Mucosa of descending colon (tissue), 3 donors: ENCODE measurements at places on chromosomes 7 and 10. TPM values are rescaled to one million over a fixed set of nuclear protein-coding genes. Genes with fewer than 3 reads are reported as not detected.

CYP3A7 gene
- total RNA-seq: 0.82 TPM

- DNase-seq: no peak
Observed at GRCh38 chr7:82631998-82632397, 188.4 kb upstream of the CACNA2D1 start.

C10orf105 gene
- total RNA-seq: not detected

DNA sequence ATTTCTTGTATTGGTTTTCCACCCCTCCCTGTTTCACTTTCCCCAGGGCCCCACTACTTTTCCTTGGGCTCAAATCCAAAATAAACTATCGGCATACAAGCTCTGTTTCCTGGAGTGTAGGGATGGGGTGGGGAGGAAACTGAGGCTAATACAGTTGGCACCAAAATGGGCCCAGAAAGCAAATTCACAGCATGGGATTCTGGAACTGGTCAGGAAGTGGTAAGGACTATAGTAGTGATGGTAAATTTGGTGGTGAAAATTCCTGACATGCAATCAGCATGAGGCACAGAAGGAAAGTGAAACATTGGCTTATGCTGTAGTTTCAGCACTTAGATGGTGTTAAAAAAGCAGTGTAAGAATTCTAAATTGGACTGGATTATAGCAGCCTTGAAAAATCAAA, 8.7 kb upstream of the SAMD9L start:
- DNase-seq: no peak

NKX2-3 gene
- 11.0 TPM for total RNA-seq

GRCh38 chr7:156475179-156475578, 165.4 kb upstream of the RNF32 start:
- DNase-seq: no peak

- DNase-seq: no peak
Observed at GRCh38 chr7:101832205-101832631, 14.8 kb downstream of the CUX1 start.

DNA sequence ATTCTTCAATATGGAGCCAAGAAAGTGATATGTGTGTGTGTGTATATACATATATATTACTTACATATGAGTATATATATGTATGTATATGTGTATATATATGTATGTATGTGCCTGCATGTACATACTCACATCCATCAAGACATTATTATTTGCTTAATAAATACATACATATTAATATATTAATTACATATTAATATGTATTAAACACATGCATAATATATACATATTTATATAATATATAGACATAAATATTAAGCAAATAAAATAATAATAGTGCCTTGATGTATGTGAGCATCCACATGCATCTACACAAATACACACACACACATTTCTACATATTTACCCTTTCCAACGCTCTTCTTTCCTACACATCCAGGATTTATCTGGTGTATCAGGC, 88.7 kb upstream of the KCNMA1 start:
- no peak for DNase-seq

GRCh38 chr10:88437411-88437810, 145.7 kb downstream of the RNLS start:
- no peak for DNase-seq

GRCh38 chr10:2280713-2281300, 543.5 kb upstream of the ADARB2 start:
- no peak for DNase-seq

ZCWPW1 gene
- total RNA-seq: 2.3 TPM

DNA sequence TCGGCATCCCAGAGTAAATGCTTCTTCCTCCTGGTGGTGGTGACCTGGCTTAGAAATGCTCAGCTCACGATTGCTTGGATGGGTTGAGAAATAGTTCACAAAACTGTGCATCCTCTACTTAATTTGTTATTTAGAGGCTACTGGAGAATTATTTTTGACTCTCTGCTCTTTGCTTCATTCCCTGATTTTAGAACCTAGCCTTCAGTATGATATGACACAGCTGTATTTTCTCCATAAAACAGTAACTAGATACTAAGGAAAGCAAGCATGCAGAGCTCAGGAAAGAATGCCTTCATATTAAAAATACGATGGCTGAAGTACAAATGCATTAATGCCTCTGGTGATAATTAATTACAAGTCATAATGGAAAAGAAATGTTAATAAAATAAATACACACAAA, 602.0 kb upstream of the COBL start:
- DNase-seq: no peak

CDHR3 gene
- 18.4 TPM for total RNA-seq

DNA sequence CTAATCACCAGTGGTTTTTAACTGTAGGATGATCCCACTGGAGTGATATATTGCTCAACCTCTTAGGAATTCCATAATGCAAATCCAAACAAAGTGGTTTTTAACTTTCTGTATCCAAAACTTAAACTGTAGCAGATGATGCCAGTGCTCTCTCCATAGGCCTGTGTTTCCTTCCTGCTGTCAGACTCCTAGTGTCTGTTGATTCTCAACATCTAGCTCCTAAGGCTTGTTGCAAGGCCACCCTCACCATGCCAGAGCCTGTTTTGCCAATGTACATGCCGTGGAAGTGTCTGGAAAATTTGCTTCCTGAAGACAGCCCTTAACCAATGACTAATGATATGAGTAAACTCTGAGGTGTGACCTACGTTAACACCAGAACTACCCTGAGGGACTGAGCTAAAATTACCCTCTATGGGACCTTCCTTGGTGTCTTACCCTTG, 39.3 kb downstream of the C1GALT1 start:
- DNase-seq: no peak

GRCh38 chr10:94213001-94213530, 149.7 kb downstream of the NOC3L start:
- DNase-seq: no peak

TRIM50 gene
- not detected for total RNA-seq

GRCh38 chr10:121796342-121796741, 131.5 kb downstream of the ATE1 start:
- DNase-seq: no peak

DNA sequence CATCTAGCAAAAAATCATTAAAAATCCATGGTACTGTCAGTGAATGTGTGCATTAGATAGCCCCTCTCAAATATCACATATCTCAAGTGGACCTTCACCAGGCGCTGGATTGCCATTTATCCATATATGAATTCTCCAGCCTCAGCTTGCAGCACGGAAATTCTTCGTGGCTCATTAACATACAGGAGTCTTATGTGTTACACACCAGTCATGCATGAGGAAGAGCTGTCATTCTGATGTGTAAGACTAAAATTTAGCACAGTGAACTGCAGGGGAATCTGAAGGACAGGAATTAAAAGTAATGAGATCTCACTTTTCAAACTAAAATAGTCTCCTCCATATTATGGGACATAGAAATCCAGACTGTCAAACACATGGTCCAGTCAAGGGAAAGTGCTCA, 542.4 kb upstream of the DPP6 start:
- DNase-seq: no peak

DNA sequence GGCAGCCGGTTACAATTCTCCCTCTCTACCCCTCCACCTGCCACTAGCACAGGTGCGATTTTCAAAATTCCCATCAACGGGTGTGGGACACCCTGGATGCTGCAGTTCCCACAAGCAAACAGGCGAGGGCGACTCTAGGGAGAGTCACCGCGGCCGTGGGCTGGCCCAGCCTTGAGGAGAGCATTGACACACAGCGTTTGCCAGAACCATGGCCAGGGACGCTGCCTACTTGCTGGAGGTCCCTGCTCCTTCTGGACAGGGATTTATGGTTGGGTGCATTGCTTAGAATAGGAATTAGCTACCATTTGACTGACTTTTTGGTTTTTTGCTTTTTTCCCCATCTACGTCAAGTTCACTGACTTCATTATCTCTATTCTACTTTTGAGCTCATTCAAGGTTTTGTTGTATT, 19.0 kb upstream of the CLDN4 start:
- DNase-seq: peak; percentile 91

- DNase-seq: no peak
Observed at GRCh38 chr7:33278095-33278494, 148.7 kb downstream of the BBS9 start.

DNA sequence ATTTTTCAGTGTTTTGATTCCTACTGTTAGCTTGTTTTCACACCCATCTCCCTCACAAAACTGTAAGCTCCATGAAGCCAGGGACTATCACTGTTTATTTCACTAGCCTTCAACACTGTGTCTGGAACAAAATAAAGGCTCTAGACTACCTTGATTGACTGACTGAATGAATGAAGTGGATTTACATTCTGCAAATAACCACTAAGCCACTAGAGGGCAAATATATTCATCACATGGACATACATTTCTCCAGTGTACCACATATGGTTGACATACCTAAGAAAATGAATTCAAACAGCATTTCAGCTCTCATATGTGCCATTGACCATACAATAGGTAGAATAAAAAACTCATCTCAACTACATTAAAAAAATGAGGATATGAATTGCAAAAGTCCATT, 185.9 kb downstream of the RAB11FIP2 start:
- DNase-seq: no peak

DNA sequence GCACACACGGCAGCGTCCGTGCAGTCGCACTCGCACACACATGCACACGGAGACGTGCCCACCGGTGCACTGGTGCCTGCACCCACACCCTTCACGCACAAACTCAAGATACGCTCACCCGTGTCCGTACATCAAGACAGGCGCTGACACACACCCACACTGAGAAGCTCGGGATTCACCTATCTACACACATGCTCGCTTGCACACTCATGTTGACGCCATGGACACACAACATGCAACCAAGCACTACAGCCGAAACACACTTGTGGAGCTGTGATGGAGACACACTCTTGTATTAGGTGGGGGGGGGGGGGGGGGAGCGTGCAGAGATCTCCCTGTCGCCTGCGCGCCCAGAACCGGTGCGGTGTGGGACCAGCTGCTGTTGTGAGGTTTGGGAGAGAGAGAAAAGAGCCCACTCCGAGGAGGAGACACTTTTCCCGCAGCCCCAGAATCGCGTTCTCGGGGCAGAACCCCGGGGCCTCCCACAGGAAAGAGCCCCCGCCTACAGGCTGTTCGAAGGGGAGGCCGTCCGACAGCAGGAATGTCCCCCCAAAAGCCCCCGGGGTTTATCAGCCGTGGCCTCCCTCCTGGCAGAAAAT, 605 bp upstream of the NFKB2 start:
- DNase-seq: no peak

YAE1 gene
- 23.3 TPM for total RNA-seq

KCP gene
- total RNA-seq: 1.4 TPM

AKR1C2 gene
- 19.5 TPM for total RNA-seq

GRCh38 chr10:99233689-99234037, 2.0 kb downstream of the HPSE2 start:
- DNase-seq: no peak

- DNase-seq: no peak
Observed at GRCh38 chr10:60031664-60032063, 125.3 kb upstream of the CCDC6 start.

NKX1-2 gene
- total RNA-seq: not detected

- DNase-seq: no peak
Observed at GRCh38 chr7:19403691-19404090, 258.5 kb upstream of the FERD3L start.

- no peak for DNase-seq
Observed at GRCh38 chr7:143252006-143252405, 11.2 kb upstream of the GSTK1 start.

GRCh38 chr10:14748441-14748840, 26.3 kb downstream of the FAM107B start:
- peak; percentile 17 for DNase-seq

DNA sequence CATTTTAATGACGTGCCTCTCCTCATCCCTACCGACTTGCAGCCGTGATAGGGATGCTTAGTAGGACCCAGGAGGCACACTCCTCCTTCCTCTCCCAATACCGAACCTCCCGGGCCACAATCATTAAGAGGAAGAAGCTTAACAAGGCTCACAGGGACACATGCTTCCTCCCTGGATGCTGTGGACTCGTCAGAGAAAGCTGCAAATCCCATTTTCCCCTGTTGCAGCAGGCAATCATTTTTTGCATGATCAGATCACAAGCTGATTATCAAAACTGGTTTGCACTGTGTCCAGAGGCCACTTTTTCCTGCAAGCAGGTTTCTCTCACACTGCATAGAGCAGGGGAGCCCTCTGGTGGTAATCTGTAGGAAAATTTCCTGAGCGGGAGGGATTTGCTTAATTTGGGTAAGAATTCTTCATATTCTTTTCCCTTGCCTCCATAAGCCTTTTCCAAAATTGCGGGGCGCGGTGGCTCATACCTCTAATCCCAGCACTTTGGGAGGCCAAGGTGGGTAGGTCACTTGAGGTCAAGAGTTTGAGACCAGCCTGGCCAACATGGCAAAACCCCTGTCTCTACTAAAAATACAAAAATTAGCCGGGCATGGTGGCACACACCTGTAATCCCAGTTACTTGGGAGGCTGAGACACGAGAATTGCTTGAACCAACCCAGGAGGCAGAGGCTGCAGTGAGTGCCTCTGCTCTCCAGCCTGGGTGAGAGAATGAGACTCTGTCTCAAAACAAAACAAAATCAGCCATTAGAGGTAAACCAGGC, 16.1 kb upstream of the LAMB4 start:
- peak; percentile 34 for DNase-seq

DNA sequence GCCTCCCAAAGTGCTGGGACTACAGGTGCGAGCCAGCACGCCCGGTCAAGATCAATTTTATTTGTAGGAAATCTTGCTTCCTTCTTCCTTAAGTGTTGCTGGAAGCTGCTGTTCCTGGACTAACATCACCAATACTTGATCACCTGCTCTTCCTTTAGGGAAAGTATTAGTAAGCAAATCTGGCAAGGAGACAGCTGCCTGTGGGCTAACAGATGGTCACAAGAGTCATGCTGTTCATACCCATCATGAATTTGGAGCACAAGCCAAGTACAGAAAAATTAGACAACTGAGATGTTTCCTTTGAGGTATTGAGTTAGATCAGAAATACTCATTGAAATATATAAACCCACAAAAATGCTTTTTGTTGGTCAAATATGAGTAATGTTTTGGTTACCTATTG, 27.9 kb downstream of the BAIAP2L1 start:
- no peak for DNase-seq

DNA sequence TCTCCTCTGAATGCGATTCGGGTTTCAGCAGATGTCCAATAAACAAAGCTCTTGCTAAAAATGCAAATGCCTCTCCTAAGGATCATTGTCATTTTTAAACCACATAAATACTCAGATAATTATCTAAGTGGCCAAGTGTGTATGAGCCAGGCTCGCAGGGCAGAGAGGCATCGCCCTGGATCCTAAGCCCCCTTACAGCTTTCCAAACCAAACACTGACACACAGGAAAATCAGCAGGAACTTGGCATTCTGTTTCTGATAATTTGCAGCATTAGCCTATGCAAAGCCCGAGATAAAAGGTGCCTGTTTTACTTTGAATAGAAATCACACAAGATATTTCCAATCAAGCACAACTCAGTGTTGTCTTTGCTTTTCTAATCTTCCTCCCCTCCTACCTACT, 134.4 kb downstream of the ABCA13 start:
- DNase-seq: no peak

WNT8B gene
- total RNA-seq: not detected

RPEL1 gene
- 0.13 TPM for total RNA-seq

GRCh38 chr10:113709221-113709838, 29.6 kb downstream of the CASP7 start:
- DNase-seq: no peak

SRRM3 gene
- 0.43 TPM for total RNA-seq
